Left ventricle myocardium superior (tissue), 1 donor: ENCODE measurements at places on chromosomes 4 and X. TPM values are rescaled to one million over a fixed set of nuclear protein-coding genes. Genes with fewer than 3 reads are reported as not detected.

AMOT gene
- 7.5 TPM for total RNA-seq

CXCL3 gene
- 1.3 TPM for total RNA-seq

SULT1B1 gene
- total RNA-seq = 0.57 TPM

GRCh38 chr4:128454881-128455280, 167.3 kb upstream of the PGRMC2 start:
- DNase-seq = no peak

DNA sequence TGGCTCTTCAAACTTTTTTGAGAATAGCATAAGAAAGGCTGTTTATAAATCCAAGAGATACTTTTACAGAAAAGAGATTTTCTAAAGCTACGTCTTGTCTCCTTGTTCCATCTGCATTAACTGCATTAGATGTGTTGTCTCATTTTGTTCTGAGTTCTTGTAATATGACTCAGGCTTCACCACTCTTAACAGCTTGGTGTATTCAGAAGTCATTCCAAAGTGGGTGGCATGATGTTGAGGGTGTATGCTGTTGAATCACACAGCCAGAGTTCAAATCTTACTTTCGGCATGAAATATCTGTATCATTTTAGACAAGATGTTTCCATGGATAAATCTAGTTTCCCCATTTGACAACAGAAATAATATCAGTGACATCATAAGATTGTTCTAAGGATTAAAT, 30.1 kb downstream of the SYTL5 start:
- no peak for DNase-seq

DNA sequence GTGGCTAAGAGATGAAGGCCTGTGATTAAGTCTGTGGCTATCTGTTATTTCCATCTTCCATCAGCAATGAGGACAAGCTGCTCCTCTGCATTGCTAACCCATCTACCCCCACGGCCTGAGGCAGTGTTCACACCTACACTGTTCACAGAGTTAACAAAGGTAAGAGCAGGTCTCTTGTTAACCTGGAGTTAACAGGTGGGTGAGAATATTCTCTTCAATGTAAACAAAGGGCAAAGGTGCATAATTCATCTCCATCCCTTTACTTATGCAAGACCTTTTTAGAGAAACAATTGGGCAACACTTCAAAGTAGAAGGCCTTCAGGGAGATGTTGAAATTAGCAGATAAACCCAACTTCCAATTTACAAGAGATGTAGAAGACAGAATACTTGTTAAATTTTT, 2.8 kb downstream of the SLC35A2 start:
- no peak for DNase-seq

GRCh38 chr4:189843413-189844009, 97.2 kb upstream of the FRG1 start:
- no peak for DNase-seq

GRCh38 chrX:47543496-47543895, 17.5 kb upstream of the ARAF start:
- DNase-seq = no peak

DNA sequence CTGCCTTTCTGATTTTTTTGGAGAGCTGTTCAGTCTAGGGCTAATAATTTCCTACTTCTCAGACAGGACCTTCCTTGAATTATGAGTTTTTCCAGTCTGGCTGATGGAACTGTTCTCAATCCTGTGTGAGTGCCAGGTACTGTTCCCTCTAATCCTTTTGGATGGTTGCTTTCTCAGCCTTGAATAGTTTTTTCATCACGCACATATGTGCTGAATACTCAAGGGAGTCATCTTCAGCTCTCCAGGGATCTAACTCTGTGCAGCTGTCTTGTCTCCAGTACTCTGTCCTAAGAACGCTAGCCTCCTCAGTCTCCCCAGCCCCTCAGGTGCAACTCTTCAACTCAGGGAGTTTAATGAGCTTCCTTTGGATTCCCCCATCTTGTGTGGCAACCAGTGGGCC, 93.2 kb downstream of the GASK1B start:
- DNase-seq = no peak

DNA sequence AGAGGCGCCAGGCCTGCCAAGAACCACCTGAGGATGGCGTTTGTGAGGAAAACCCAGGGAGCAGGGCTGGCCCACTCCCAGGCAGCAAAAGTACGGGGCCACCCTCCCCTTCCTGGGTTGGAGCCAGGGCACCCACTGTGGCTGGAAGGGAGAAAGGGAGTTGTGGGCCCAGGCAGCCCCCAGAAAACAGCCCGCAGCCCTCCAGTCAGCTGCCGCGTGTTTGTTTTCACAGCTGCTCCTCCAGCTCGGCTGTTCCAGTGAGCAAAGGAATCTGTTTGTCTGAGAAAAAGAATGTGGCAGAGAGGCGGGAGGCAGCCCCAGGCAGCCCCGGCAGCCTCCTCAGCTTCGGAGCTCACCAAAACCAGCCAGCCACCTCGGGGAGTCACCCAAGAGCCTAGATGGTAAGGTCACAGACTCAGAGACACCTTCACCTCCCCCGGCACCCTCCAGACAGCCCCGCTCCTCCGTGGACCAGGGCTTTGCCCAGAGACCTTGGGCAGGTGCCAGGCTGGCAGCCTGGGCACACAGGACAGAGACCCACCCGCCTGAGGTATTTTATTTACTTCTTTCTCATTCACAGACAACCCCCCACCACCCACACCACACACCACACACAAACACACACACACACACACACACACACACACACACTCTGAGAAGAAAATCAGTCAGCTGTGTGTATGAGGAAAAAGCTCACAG, 338.1 kb downstream of the BCOR start:
- DNase-seq = peak; percentile 44
